Left renal pelvis (tissue), 4 donors: ENCODE measurements at places on chromosomes 12 and 14.

DNA sequence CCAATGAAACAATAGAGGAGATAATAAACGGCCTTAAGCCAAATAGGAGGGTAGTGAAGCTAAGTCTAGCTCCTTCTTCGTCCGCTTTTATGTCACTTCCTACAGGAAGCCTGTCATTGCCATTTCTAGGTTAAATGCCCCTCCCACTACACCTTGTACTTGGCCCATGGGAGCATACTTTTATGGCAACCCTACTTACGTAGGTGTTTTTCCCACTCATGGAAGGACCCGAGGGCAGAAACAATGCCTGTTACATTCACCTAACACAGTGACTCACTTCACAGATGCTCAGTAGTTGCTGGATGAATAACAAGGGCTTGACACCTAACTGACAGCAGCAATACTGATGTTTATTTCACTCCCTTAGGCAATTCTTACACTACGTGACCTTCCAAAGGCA lies 44.5 kb downstream of the ALKBH1 start:
- no peak for DNase-seq

- DNase-seq, result no peak
Measured at GRCh38 chr12:107238296-107238695, 144.9 kb upstream of the CRY1 start.

DNA sequence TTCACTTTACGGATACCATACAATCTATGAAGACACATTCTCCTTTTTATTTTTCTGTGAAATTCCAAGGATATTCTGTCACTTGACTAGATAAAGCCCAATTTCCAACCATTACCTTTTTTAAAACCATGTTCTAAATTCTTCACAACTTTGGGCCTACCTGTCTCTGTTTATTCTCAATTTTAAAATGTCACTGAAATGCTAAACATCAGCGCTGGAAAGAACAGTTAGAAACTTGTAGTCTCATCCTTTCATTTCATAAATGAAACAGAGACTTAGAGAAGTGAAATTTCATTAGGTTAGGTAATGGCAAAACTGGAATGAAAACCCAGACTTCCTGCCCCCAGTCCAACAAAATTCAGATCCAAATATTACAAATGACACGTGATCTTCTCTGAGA lies 396.2 kb downstream of the CCDC91 start:
- no peak for DNase-seq

GRCh38 chr12:116337312-116337711 lies 59.8 kb upstream of the MED13L start:
- DNase-seq, result no peak

DNA sequence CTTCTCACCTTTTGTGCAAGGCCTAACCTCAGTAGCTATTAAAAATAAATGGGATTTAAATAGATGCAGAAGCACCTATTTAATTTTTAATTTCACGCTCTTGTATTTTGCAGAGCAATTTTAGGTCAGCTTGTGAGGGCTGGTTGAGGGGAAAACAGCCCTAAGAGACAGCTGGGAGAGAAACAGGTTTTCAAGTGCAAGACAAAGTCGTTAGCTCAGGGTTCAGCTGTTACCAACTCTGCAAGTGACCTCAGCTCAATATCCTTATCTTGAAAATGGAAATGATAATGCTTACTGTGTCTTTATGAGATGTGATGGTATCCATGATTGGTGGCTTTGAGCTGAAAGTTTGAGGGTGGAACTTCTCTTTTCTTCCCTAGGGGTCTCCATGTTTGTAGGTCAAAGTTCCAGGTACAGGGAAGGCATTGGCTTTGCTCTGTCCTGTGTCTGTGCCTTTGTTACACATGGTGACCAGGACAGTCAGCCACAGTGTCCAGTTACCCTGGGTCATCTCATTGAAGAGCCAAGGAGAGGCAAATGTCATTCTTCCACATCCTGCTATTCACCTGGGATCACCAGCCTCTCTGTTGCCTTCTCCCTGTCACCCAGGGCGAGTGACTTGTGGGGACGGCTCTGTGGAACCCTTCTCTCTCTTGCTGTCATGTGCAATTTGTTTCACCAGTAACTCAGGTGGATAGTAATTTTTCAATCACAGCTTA lies 100.3 kb downstream of the SAMD4A start:
- no peak for DNase-seq

DNA sequence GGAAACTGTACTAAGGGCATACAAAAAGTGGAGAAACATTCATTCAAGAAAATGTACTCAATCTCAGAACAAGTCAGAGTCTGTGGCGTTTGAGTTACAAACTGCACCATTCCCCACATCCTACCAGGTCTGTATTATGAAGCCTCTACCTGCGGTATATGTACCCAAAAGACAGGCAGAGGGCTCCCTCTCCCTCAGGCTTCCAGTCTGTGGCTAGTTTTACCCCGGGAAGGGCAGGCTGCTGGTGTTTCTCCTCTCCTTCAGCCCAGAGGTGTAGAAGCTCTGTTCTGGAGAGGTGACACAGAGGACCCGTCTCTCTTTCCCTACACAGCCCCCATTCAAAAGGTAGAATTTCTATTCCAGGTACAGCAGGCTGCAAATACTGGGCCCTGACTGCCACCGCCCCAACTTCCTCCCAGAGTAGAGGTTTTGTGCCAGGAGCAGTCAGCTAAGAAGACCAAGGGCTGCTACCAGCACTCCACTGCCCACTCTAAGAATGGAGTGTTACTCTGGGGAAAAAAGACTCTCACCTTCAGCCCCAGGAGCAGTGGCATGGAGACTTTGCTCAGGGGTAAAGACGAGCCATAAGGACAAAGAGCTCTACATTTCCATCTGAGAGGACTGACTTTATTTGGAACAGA lies 39.4 kb downstream of the PARP11 start:
- DNase-seq, result no peak

- DNase-seq, result no peak
Measured at GRCh38 chr12:115474539-115475353, 790.8 kb upstream of the TBX3 start.

DNA sequence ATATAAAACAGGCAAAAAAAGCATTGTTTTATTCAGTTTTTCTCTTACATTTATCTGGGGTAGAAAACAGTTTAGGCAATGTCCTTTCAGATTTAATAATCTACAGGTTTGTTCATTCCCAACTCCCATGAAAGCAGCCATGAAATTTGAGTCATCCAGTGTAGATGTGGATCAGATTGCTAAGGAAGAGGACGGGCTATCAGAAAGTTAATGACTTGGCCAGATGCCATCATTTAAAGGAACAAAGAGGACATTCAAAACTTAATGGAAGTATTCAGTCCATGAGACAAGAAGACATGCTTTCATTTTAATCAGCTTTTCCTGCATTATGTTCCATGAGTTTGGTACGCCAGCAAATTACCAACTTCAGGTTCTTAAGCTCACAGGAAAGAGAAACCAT lies 31.1 kb upstream of the POC1B start:
- no peak for DNase-seq
